Psoas muscle (tissue), 8 donors: ENCODE measurements at places on chromosomes 5 and 9. TPM values are rescaled to one million over a fixed set of nuclear protein-coding genes. Genes with fewer than 3 reads are reported as not detected.
A peak's percentile ranks its signal among the peaks of the same experiment; 100 is the strongest.

DNA sequence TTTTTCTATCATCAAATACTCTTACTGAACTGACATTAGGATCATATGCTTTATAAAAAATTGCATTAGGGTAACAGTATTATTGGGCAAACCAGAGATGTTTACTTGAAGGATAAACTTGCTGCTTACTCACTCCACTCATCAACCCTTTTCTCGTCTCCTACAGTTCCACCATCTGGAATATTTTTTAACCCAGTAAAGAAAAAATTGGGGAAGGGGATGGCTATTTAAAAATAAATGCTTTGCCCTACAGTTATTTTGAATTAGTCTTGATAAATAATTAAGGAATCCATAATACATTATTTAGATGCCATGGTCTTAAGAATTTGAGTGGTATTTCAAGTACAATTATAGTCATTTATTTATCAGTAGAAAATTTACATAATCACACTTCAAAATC lies 225.8 kb downstream of the MEF2C start:
- H3K4me1 ChIP-seq, result peaks cover 7% of the 10 kb centered on the region
- H3K4me3 ChIP-seq, result no peak overlapping the region

DNA sequence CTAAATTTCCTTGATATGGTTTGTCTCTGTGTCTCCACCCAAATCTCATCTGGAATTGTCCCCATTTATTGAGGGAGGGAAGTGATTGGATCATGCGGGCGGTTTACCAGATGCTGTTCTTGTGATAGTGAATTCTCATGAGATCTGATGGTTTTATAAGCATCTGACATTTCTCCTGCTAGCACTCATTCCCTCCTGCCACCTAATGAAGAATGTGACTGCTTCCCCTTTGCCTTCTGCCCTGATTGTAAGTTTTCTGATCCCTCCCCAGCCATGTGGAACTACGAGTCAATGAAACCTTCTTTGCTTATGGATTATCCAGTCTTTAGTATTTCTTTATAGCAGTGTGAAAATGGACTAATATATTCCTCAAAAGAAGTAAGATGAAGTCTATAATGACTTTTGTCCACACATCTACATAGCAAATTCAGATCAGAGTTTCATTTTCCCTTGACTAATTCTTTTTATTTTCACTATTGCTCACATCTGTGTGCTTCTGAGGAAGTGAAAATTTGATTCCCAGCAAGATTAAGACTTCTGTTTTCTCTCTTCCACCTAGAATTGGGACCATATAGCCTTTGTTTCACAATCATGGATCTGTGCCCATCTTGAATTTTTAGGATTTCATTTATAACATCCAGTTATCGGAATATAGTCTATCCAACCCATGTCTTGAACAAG lies 393.5 kb downstream of the DMAC1 start:
- no peaks in the 10 kb centered on the region for H3K36me3 ChIP-seq
- H3K27ac ChIP-seq, result no peak overlapping the region
- H3K4me1 ChIP-seq, result no peaks in the 10 kb centered on the region
- no peaks in the 10 kb centered on the region for H3K27me3 ChIP-seq
- DNase-seq, result no peak
- no peak overlapping the region for H3K4me3 ChIP-seq

- H3K4me3 ChIP-seq, result no peak overlapping the region
- H3K27ac ChIP-seq, result no peak overlapping the region
- no peaks in the 10 kb centered on the region for H3K27me3 ChIP-seq
- H3K36me3 ChIP-seq, result no peaks in the 10 kb centered on the region
- no peaks in the 10 kb centered on the region for H3K4me1 ChIP-seq
- peak; percentile 84 for DNase-seq
Measured at GRCh38 chr5:78803353-78803752, 154.8 kb upstream of the LHFPL2 start.

DNA sequence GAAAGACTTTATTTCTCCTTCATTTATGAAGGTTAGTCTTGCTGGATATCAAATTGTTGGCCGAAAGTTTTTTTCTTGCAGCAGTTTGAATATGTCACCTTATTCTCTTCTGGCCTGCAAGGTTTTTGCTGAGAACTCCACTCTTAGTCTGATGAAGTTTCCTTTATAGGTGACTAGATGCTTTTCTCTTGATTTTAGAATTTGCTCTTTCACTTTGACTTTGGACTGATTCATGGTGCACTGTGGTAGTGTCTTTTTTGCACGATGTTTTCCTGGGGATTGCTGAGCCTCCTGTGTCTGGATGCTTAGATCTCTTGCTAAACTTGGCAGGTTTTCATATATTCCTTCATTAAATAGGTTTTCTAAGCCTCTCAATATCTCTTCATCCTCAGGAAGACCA lies 12.4 kb downstream of the AHRR start:
- H3K4me3 ChIP-seq, result no peak overlapping the region
- no peak overlapping the region for H3K27ac ChIP-seq
- no peaks in the 10 kb centered on the region for H3K27me3 ChIP-seq
- H3K36me3 ChIP-seq, result no peaks in the 10 kb centered on the region

DNA sequence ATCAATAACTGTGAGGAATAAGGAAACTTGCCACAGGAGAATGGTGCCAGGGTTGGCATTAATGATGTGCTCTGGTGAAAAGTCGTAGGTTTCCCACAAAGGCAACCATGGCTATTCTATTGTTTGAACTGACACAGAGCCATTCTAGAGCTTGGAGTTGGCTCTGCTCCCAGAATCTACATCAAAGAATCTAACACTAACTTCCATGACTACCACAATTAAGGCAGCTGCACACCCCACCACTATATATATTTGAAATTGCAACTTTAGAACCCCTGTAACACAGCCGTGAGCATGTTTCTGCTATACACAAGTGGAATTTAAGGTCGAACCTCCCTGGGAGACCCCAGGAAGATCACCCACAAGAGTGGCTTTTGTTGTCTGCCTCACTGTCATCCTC lies 89.7 kb upstream of the CCDC152 start:
- DNase-seq, result no peak
- no peaks in the 10 kb centered on the region for H3K36me3 ChIP-seq
- no peak overlapping the region for H3K27ac ChIP-seq
- H3K4me1 ChIP-seq, result no peaks in the 10 kb centered on the region
- H3K27me3 ChIP-seq, result no peaks in the 10 kb centered on the region
- H3K4me3 ChIP-seq, result no peak overlapping the region

DNA sequence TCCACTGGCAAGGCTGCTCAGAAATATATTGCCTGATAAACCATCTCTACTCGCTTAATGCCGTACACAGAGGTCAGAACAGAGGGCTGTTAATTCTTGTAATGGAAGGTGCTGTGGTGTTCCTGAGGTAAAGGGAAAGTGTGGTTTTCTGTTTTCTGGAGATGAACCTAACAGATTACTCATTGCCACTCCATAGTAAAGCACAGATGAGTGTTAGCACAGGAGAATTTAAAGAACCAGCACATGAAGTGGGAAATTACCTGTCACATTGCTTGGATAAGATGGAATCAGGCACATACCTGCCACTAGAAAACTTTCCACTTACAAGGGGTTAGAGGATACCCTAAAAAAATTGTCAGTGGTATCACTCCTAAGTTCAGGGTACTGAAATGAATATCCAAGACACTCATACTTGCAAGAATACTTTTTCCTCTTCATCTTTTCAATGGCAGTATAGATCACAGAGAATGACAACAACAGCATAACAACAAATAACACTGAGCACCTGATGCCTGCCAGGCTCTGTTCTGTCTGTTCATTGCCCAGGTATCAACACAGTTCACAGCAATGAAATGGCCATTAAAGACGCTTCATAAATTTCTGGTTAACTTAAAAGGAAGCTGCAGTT lies 152.9 kb upstream of the GNA14 start:
- H3K27me3 ChIP-seq, result no peaks in the 10 kb centered on the region
- no peak overlapping the region for H3K27ac ChIP-seq
- H3K4me1 ChIP-seq, result peaks cover 5% of the 10 kb centered on the region
- H3K36me3 ChIP-seq, result no peaks in the 10 kb centered on the region
- H3K4me3 ChIP-seq, result no peak overlapping the region

DNA sequence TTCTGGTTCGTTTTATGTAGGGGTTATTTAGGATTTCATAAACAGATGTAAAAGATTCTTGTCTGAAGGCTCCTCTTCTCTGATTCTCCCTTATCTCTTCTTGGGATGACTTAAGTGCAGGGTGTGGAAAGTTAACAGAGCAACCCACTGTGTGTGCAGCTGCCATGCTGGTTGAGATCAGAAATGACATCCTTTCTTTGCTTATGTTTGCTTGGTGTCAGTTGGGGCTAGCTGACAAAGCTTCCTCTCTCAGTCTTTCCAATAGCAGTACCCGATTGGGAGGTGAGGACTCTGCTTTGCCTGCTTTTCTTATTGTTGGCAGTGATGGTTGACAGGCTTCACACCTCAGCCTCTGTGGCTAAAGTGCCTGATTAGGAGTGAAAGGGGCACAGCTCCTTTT lies 26.5 kb downstream of the OGN start:
- H3K27me3 ChIP-seq, result no peaks in the 10 kb centered on the region
- DNase-seq, result no peak
- H3K4me3 ChIP-seq, result no peak overlapping the region
- H3K36me3 ChIP-seq, result no peaks in the 10 kb centered on the region

DNA sequence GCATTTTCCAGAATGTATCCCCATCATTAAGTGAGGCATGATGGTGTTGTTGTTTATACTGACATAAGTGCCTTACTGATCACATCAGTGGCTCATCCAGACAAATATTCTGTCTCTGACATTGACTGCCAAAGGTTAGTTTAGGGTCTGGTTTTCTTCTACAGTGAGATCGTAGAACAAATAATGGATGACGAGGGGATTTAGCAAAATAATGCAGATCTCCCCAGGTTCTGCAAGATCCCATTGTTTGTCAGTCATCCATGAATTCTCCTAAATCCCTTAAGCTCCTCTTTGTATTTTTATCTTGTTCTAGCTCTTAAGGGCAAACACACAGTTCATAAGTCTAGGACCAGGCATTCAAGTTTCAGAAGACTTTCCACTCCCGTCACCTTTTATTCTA lies 93.1 kb upstream of the DHFR start:
- H3K4me3 ChIP-seq, result no peak overlapping the region
- H3K36me3 ChIP-seq, result peaks cover 33% of the 10 kb centered on the region
- DNase-seq, result no peak
- H3K27ac ChIP-seq, result no peak overlapping the region

DNA sequence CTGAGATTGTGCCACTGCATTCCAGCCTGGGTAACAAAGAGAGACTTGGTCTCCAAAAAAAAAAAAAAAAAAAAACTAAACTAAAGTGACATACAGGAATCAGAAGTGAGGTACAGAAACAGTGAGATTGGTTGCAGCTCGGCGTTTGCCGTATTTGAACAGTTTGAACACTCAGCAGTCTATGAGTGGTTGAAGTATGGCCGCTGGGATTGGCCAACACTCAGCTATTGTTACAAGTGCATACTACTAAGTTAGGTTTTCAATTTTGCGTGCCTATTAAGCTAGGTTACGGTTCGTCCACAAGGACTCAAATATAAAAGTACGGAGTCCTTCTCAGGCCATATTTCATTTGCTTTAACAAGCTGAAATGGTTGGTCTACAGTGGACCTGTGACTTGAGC lies 3.3 kb upstream of the TSC1 start:
- no peak for DNase-seq
- H3K4me3 ChIP-seq, result no peak overlapping the region
- H3K4me1 ChIP-seq, result peaks cover 9% of the 10 kb centered on the region
- H3K36me3 ChIP-seq, result no peaks in the 10 kb centered on the region
- no peaks in the 10 kb centered on the region for H3K27me3 ChIP-seq
- H3K27ac ChIP-seq, result no peak overlapping the region

DNA sequence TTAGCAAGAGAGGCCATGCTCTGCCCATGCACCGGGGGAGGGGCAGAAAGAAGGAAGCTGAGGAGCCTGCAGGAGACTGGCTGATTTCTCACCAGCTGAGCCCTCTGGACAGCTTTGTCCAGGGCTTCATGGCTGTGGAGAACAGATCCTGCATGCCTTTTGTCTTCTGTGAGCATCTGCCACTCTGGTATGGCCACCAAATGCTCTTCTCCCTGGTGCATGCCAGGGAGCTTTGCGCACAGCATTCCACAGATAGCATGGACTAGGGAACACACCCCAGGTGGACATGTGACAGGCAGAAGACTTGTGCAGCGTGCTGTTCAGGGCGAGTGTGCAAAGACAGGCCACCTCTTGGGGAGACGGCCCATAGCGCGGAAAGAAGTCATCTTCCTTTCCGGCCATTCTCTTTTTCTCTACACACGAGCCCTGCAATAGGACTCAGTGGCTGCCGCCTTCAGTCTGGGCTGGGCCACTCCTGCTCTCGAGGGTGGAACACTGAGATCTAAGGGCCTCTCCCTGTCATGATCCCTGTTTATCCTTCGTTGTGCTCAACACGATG lies 56.7 kb downstream of the GADD45G start:
- H3K36me3 ChIP-seq, result no peaks in the 10 kb centered on the region
- H3K27me3 ChIP-seq, result no peaks in the 10 kb centered on the region
- H3K4me3 ChIP-seq, result peak overlapping the region; percentile 65
- H3K27ac ChIP-seq, result peak overlapping the region; percentile 74

DNA sequence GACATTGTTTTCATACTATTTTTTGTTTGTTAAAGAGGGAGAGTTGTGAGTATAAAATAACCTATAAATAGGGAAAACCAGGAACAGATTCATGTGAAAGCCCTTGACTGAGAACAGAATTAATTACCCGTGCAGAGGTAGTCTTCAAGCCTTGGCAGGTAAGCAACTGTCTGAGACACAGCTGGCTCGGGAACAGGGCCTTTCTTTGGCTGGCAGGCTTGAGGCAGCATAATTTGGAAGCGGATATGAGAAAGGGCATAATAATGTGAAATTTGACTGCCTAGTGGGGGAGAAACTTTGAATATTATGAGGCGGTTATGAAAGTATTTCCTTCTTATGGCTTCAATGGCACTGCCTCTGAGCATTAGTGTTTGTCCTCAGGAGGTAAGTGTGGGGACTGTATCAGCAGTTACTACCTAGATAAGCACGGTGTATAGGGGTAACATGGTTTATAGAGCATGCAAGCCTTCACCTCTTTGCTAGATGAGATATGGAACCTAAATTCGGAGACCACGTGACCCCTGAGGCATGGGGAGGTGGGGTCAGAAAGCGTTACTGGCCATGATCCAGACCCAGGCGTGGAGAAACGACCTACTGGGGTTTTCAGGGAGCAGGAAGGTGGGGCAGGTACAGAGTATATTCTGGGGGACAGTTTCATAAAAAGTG lies 210.2 kb upstream of the GAS1 start:
- peaks cover 32% of the 10 kb centered on the region for H3K4me1 ChIP-seq
- no peak for DNase-seq
- no peaks in the 10 kb centered on the region for H3K27me3 ChIP-seq
- no peaks in the 10 kb centered on the region for H3K36me3 ChIP-seq

DNA sequence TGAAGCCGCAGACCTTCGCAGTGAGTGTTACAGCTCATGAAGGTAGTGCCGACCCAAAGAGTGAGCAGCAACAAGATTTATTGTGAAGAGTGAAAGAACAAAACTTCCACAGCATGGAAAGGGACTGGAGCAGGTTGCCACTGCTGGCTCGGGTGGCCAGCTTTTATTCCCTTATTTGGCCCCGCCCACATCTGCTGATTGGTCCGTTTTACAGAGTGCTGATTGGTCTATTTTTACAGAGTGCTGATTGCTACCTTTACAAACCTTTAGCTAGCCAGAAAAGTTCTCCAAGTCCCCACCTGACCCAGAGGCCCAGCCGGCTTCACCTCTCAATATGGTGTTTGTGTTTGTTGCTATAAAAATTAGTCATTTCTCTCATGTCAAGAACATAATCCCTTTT lies 49.7 kb downstream of the RECK start:
- no peak overlapping the region for H3K4me3 ChIP-seq
- DNase-seq, result no peak
- peaks cover 7% of the 10 kb centered on the region for H3K36me3 ChIP-seq
- H3K27me3 ChIP-seq, result no peaks in the 10 kb centered on the region
- H3K27ac ChIP-seq, result no peak overlapping the region
- H3K4me1 ChIP-seq, result peaks cover 6% of the 10 kb centered on the region

Gene PHYKPL
- total RNA-seq, result 47.0 TPM

Gene LECT2
- not detected for total RNA-seq

Gene PCDHA5
- not detected for total RNA-seq

Gene FYB1
- 1.3 TPM for total RNA-seq
